Stimulated activated CD4-positive, alpha-beta T cell treated with anti-CD3 and anti-CD28 coated beads, TNF-alpha, amount 100 ng/mL, for 4 hours (primary cell): ENCODE measurements at places on chromosomes 3 and 15.

- DNase-seq = peak; percentile 23
Observed at GRCh38 chr3:128076483-128077201, 24.4 kb downstream of the SEC61A1 start.

DNA sequence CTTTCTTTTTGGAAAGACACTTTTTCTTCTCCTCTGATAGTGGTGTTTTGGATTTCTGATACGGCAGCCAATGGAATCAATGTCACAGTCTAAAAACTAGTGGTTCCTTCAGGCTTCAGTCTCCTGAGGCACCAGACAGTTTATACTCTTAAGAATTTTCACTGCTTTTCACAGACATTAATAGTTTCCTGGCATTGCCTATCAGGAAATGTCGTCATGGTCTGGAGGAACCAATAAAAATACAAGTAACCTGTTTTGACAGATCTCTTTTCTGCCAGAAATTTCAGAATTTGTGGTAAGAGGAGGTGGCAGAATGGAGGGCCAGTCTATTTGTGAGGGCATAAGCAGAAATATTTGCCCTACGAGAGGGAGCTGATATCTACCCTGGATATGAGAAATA, 44.8 kb downstream of the FILIP1L start:
- DNase-seq = no peak

- DNase-seq = no peak
Observed at GRCh38 chr3:161914703-161915417, 418.3 kb downstream of the OTOL1 start.

- no peak for DNase-seq
Observed at GRCh38 chr15:33292717-33293307, 18.0 kb upstream of the RYR3 start.

DNA sequence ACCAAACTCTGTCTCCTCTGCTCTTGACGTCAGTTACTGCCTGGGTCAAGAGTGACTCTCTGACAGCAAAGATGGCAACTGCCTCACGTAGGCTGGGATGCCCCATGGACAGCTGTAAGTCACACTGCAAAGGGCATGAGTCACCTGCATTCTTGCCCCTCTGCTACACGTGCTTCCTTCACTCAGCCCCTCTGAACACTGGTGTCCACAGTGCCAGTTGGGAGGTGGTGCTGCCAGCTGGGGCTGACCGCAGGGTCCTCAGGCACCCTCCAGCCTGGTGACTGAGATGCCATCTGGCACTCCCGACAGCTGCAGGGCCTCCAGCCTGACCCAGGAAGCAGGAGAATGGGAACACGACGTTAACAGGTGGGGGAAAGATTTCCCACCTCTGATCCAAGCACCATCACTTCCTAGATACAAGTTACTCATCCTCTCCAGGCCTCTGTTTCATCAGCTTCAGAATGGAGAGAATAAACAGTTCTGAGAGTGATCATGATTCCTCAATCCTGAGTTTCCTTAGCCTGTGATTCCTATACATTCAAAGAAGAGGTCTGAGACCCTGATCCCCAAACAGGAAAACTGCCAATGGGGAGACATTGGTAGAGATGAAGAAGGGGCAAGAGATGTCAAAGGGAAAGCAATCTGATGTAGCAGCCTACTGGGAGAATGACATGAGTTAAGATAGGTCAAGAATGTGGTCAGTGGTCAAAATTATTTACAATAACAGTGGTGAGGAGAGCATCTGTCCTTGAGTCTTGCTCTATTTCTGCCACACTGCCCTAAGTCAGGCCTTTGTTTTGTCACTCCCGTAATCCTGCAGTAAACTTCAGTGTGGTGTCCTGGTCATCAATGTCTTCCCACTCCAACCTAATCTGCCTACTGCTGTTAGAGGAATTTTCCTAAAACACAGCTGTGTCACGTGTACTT, 86.1 kb upstream of the BCL6 start:
- DNase-seq = no peak

GRCh38 chr3:118963711-118964110, 70.9 kb downstream of the IGSF11 start:
- no peak for DNase-seq

GRCh38 chr15:29925227-29926082, 103.2 kb upstream of the TJP1 start:
- no peak for DNase-seq

GRCh38 chr3:60758831-60759230, 492.4 kb downstream of the FHIT start:
- no peak for DNase-seq

- DNase-seq = no peak
Observed at GRCh38 chr3:186075931-186076567, 32.8 kb downstream of the ETV5 start.

- no peak for DNase-seq
Observed at GRCh38 chr3:55854494-55854893, 367.4 kb upstream of the WNT5A start.

DNA sequence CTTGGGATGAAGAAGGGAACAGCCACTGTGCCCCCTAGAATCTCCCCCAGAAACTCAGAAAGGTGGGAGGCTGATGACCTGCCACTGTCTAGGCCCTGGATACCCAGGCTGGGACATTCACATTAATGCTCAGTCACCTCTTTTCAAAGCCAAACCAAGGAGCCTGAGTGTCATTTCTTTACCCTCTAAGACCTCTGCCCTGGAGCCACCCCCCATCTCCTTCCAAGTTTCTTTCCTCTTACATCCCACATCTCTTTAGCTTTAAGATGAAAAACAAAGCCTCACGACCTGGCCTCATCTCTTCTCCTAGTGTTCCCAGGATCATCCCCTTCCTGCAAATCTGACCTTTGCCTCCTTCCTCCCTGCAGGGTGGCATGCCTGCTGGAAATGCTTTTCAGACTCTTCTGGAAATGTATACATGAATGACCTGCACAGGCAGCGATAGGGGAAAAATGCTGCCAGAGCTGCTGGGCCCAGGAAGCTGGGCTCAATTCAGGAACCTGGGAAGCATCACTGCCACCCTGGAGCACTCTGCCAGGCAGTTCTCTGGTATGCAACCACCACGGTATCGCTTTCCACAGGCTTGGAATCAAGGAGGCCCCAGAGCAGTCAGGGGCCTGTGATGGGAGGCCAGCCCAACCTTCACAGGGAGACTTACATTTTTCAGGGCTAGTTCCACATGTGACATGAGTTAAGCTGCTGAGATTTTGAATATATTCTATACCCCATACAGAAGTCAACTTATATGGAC, 67.6 kb downstream of the DAPK2 start:
- no peak for DNase-seq

GRCh38 chr3:172836390-172836997, 86.0 kb downstream of the ECT2 start:
- no peak for DNase-seq

DNA sequence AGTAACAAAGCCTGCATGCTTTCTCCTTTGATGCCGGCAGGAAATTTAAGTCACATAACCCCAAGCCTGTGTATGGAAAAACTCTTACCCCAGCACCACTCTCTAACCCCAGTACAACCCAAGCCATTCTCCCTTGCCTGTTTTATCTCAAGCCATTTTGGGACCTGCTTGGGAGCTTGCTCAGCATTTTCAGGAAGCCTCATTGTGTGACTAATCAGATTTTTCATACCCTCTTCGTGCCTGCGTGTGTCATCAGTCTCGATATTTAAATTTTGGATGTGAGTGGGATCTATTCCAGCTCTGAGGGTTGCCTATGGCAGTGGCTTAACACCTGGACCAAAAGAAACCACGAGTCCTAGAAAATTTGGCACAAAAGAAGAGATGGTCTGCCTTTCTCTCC, 426.2 kb downstream of the SQOR start:
- DNase-seq = no peak

GRCh38 chr15:74378848-74379247, 11.4 kb upstream of the CYP11A1 start:
- peak; percentile 69 for DNase-seq

DNA sequence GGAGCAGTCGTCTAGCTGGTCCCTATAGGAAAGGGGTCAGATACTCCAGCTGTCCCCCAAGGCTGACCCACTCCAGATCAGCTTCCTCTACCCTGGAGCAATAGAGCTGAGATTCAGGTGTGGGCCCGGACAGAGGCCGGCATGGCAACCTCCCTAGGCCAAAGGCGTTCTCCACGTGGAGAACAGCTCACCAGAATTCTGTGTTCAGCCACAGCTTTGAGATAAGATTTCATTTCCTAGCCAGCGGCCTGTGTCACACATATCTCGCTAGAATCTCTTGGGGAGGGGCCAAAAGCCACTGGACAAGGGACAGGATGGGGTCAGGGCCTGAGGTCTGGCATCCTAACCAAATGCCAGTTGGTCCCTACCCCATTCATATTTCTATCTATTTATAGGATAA, 20.1 kb downstream of the SRGAP3 start:
- no peak for DNase-seq

GRCh38 chr15:52879904-52880303, 89.8 kb upstream of the ONECUT1 start:
- DNase-seq = no peak

- DNase-seq = no peak
Observed at GRCh38 chr3:123688241-123688747, 103.4 kb upstream of the HACD2 start.

GRCh38 chr15:71136159-71136783, 21.0 kb downstream of the THSD4 start:
- DNase-seq = no peak

- no peak for DNase-seq
Observed at GRCh38 chr3:50551681-50552435, 15.7 kb downstream of the C3orf18 start.

DNA sequence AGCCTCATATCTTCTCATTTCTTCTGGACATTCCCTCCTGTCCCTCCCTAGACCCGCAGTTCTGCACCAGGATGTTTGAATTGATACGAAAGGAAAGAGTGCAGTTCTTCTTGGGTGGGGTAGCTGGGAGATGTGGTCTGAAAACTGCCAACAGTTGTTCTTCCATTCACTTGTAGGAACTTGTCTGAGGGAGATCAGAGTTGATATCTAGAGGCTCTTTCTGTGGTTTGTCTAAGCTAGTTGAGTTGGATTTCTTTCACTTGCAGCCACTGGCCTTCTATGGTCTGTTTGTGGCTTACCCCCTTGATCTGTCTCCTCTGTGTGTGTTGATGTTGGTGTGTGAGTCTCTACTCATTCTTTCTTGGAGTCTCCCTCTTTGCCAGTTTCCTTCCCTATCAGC, 42.5 kb upstream of the PIK3CB start:
- DNase-seq = no peak

DNA sequence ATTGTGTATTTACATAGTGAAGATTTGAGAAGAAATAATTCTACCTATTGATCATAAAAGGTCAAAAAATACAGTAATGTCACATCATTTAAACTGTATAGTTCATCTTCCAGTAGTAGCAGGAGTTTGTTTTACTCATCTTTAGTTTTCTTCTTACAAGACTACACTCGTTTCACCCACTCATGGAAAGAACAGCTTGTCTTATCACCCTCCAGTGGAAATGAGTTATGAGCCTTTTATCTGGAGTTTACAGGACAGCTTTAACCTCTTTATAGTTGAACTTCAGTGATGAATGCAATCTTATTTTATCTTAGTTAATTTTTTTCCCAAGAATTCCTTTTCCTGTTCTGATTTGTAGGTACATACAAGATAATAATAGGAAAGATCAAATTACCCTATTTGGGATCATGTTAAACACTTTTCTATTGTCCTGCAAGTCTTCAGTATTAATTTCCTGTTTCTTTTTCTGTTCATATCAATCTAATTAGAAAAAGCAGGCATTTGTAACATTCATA, 36.8 kb downstream of the RBMS3 start:
- no peak for DNase-seq

GRCh38 chr3:132535575-132536441, 61.3 kb upstream of the ACKR4 start:
- DNase-seq = peak; percentile 11

- DNase-seq = no peak
Observed at GRCh38 chr3:108391917-108392593, 95.7 kb downstream of the HHLA2 start.

GRCh38 chr3:7543294-7543880, 682.5 kb downstream of the GRM7 start:
- no peak for DNase-seq

DNA sequence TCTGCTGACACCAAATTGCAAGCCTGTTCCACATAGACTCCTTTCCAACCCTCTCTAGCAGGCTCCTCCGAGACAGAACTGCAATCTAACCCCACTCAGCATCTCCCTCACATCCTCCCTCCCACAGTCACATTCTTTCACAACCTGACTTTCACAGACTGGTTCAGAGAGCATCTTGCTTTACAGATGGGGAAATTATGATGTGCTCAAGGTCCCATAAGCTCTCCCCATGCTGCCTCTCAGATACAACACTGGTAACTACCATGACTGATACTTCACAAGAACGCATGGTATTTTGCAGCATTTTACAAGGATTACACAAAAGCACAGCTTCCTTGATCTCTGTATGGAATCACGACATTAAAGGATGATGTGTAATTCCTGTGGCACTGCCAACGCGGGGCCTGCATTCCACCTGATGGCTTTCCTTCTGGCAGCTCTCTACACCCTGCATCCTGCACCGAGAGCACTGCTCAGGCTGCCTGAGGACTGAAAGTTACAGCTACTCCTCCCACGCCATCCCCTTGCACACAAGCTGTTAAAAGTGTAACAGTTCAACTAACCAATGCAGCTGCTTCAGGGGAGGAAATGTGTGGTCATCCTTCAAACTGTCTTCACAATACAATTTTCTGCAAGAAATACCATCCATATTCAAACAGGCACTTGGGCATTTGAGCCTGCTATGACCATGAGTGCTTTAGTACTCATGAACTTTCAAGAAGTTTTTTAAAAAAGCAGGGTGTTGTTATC, 27.6 kb downstream of the TBC1D2B start:
- no peak for DNase-seq

GRCh38 chr3:150105886-150106612, 135.4 kb upstream of the PFN2 start:
- DNase-seq = no peak

DNA sequence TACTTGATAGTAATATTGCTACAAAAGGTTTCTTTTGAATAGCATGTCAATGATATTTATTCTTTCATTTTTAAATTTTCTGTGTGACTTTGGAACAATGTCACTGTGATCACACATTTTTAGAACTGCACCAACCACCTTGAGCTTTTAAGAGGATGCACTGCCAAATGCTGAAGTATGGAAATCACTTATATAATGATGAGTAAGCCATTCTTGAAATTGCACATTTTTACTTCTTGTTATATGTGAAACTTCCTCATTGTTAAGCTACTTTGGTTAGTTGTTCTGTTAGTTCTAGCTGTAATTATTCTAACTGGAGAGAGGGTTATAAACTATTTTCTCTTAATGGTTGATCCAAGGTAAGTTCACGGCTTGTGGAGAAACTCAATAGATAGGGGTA, 547.5 kb downstream of the ZIC1 start:
- DNase-seq = no peak

- DNase-seq = no peak
Observed at GRCh38 chr3:98914210-98915080, 12.9 kb upstream of the DCBLD2 start.

- no peak for DNase-seq
Observed at GRCh38 chr3:39727415-39727814, 82.0 kb upstream of the MYRIP start.

GRCh38 chr15:66580643-66581042, 14.8 kb upstream of the LCTL start:
- DNase-seq = no peak

- no peak for DNase-seq
Observed at GRCh38 chr15:81270781-81271491, 53.0 kb downstream of the STARD5 start.

GRCh38 chr15:72037321-72037720, 80.6 kb downstream of the MYO9A start:
- DNase-seq = no peak
